ENCODE measurements at places on chromosomes 5 and 9.

- no peak for DNase-seq
Observed at GRCh38 chr5:14742498-14742897, 78.0 kb downstream of the OTULIN start.

- no peak for DNase-seq
Observed at GRCh38 chr5:103605277-103605676, 42.7 kb upstream of the NUDT12 start.

- no peak for DNase-seq
Observed at GRCh38 chr9:134171316-134172197, 7.2 kb upstream of the RNU6ATAC start.

DNA sequence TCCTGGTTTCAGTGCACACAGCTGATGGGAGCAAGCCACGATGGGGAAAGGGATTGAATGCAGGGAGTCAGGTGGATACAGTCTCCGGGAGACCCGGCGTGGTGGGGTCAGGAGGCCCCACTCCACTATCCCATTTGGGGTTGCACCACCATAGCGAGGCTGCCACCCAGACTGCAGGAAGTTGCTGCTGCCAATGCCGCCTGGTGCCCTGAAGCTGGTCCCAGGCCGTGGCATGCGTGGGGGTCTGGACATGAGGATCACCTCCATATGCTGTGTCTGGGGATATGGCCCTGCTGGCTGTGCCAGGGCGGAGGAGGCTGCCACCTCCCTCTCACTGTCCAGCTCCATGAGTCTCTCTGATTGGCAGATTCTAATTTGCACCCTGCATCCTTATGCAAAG lies 45.3 kb downstream of the COL5A1 start:
- DNase-seq = no peak

- DNase-seq = no peak
Observed at GRCh38 chr9:114973216-114973615, 42.8 kb upstream of the TNFSF8 start.

GRCh38 chr9:131423171-131423581 lies 29.3 kb downstream of the PRRC2B start:
- peak; percentile 91 for DNase-seq

DNA sequence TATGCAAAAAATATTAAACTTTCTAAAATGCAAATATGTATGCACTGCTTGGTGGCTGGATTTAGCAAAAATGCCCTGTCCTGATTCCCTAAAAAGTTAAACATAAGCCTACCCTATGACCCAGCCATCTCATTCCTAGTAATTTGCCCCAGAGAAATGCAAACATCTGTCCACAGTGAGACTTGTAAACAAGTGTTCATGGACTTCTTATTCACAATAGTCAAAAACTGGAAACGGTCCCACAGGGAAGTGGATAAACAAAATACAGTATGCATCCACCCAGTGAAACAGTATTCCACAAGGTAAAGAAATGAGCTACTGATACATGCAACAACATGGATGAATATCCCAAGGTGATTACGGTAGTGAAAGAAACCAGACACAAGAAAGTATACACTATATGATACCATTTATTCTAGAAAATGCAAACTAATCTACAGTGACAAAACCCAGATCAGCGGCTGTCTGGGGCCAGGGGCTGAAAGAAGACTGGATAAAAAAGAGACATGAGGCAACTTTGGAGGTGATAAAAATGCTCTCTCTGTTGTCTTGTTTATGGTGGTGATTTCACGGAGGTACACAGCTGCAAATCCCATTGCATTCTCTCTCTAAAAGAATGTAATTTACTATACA lies 277.3 kb downstream of the GLIS3 start:
- DNase-seq = no peak

- DNase-seq = no peak
Observed at GRCh38 chr9:91181541-91181940, 180.2 kb downstream of the AUH start.

Measured in Caki2 (cell line).